Anterior cingulate cortex (tissue), 58 donors: ENCODE measurements at places on chromosomes 6 and 20.

- DNase-seq = no peak
Observed at GRCh38 chr6:56899311-56899710, 55.6 kb upstream of the BEND6 start.

DNA sequence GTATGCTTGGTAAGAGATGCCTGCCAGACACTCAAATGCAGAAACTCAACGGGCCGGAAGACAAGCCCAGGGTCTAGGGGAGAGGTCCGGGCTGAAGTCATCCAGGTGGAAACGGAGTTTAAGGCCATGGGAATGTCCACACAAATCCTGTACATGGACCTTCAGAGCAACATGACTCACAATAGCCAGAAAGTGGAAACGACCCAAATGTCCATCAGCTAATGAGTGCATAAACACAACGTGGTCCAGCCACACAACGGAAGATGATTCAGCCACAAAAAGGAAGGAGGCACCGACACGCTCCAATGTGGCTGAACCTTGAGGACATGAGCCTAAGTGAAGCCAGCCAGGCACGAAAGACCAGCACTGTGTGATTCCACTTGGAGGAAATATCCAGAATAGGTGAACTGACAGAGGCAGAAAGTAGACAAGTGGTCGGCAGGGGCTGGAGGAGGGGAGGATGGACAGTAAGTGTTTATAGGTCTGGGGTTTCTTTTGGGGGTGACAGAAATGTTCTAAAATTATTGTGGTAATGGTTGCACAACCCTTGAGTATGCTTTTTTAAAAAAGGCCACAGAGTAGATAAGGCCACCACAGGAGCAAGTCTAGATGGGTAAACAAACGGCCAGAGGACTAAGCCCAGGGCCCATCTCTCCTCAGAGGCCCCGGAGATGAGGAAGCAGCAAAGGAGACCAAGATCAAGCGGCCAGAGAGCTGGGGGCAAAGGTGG, 105.6 kb downstream of the PREX1 start:
- DNase-seq = no peak

DNA sequence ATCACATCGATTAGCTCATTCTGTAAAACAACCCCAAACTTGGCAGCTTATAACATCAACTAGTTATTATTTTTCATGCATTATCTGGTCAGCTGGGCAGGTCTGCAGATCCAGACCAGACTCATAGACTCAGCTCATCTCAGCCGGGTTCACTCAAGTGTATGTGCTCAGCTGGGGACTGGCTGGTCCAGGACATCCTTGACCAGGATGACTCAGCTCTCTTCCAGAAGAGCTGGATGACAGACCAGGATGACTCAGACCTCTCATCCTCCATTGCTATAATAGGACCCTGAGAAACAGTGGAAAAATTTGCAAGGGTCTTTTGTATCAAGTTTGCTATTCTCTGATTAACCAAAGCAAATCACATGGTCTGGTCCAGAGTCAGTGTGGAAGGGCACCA, 312.5 kb upstream of the PLCB4 start:
- DNase-seq = no peak

- DNase-seq = no peak
Observed at GRCh38 chr20:49969234-49969633, 13.5 kb upstream of the SNAI1 start.

DNA sequence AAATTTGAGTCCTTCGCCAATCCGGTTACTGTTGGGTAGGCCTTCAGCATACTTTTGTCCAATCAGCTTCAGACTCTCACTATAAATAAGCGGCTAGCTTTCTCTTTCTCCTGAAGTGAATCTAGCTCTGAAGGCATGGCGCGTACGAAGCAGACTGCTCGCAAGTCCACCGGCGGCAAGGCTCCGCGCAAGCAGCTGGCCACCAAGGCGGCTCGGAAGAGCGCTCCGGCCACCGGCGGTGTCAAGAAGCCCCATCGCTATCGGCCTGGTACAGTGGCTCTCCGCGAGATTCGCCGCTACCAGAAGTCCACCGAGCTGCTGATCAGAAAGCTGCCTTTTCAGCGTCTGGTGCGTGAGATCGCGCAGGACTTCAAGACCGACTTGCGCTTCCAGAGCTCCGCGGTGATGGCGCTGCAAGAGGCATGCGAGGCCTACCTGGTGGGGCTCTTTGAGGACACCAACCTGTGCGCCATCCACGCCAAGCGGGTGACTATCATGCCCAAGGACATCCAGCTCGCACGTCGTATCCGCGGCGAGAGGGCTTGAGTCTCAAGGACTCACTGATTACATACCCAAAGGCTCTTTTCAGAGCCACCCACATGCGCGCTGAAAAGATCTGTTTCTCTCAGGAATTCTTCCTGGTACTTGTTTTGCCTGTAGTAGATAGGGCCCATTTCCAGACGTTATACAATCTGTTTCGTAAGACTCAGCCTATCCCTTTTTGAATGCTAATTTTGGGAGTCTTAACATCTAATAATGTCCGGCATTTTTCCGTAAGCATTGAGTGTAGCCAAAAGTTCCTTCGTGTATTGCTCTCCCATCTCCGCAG, 102.0 kb downstream of the OR2B2 start:
- peak; percentile 31 for DNase-seq

GRCh38 chr6:8939615-8940014, 504.3 kb upstream of the SLC35B3 start:
- no peak for DNase-seq

DNA sequence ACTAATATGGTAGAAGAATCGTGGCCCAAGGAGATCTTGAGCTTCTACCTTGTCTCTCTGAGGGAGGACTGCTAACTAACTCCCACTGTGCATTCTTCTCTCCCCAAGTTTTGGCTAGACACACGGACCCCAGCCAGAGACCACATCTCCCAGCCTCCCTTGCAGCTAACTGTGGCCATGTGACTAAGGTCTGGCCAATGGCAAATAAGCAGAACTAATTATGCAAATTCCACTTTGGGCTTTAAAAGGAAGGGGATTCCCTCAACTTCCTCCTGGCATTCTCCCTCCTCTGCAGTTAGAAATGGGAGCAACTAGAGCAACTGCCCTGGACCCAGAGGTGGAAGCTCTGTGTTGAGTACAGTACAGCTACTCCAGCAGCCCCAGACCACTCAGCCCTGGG, 15.4 kb downstream of the BPIFA2 start:
- no peak for DNase-seq

GRCh38 chr6:52399511-52400312, 20.4 kb upstream of the EFHC1 start:
- DNase-seq = no peak

DNA sequence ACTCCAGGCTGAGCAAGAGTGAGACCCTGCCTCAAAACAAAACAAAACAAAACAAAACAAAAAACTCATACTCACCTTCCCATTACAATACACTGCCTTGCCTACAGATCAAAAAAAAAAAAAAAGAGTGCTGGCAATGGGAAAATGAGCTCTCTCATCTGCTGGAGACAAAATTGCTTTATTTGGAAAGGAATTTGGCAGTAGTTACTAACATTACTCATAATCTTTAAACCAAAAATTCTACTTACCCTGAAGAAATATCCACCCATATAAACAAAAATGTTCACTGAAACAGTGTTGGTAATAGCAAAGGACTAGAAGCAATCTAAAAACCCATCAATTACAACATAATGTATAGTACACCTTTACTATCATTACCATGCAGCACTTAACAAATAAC, 120.4 kb downstream of the RNGTT start:
- no peak for DNase-seq

GRCh38 chr6:1310628-1311399, 1.1 kb upstream of the FOXQ1 start:
- DNase-seq = no peak

GRCh38 chr6:139164001-139164400, 29.1 kb downstream of the HECA start:
- DNase-seq = no peak

DNA sequence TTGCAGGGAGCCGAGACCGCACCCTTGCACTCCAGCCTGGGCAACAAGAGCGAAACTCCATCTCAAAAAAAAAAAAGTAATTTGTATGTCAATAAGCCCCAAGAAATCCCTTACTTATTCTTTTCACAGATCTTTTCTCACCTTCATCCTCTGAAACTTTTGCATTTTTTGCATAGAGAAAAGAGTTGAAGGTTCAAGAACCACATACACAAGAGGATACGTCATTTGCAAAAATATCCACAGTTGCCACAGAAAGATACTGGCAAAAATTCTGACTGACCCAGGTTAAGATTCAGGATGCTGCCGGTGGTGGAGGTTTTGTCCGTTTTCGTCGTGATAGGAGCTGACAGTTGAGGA, 94.5 kb downstream of the ZMYND8 start:
- no peak for DNase-seq

- DNase-seq = no peak
Observed at GRCh38 chr6:44942201-44942600, 385.9 kb upstream of the RUNX2 start.

GRCh38 chr20:37853823-37854375, 49.0 kb upstream of the VSTM2L start:
- DNase-seq = no peak

- DNase-seq = no peak
Observed at GRCh38 chr6:158104696-158105095, 63.4 kb downstream of the SERAC1 start.

- no peak for DNase-seq
Observed at GRCh38 chr6:34233867-34234266, 2.8 kb upstream of the HMGA1 start.

GRCh38 chr20:51237278-51237677, 214.4 kb upstream of the KCNG1 start:
- no peak for DNase-seq

DNA sequence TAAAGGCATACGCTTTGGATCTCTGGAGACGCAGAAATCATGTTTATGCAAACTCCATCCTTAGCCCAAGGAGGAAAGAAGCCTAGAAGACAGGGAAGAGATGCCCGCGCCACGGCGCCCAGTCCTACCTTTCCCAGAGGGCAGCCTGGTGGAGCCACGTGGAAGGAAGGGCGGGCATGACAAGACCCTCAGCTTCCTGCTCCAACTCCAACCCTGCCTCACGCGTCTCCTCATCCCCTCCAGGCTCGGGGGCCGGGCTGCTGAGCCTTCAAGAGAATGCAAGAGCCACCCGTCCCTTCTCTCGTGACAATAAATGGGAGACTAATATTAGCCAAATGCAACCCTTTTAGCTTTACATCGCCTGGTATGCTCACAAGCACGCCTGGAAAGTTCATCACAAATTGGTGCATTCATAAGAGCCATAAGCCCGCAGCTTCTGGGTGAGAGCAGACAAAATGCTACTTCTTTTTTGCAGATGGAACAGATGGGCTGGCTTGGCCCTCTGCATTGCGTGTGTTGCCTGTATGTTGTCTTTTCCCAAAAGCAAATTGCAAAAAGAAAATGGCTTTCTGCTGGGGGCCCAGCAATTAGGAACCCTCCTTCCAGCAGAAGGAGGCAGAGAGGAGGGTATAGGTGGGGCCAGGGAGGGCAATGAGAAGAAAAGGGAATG, 8.2 kb upstream of the NTSR1 start:
- DNase-seq = no peak

DNA sequence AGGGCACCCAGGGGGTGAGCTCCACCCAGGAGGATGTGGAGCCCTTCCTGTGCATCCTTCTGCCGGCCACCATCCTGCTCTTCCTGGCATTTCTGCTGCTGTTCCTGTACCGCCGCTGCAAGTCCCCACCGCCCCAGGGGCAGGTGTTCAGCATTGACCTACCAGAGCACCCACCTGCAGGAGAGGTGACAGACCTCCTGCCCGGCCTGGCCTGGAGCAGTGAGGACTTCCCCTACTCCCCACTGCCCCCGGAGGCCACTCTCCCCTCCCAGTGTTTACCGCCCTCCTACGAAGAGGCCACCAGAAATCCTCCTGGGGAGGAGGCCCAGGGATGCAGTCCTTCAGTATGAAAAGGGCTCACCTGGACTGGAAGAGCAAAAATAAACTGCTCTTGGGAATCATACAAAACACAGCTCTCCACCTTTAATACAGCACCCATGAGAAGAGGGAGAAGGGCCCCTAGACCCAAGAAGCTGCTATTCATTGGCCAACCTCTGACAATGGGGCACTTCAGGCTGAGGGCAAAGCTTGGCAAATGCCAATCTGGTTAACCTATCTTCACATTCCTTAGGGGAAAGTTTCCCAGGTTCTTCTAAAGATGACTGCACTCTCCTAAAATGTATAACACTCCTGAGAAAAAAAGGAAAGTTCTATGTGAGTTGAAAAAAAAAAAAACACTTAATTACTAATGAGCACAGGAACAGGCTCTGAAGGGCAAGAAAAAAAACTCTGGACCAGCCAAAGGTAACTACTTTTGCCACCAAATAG, 5.0 kb downstream of the SMIM28 start:
- no peak for DNase-seq

DNA sequence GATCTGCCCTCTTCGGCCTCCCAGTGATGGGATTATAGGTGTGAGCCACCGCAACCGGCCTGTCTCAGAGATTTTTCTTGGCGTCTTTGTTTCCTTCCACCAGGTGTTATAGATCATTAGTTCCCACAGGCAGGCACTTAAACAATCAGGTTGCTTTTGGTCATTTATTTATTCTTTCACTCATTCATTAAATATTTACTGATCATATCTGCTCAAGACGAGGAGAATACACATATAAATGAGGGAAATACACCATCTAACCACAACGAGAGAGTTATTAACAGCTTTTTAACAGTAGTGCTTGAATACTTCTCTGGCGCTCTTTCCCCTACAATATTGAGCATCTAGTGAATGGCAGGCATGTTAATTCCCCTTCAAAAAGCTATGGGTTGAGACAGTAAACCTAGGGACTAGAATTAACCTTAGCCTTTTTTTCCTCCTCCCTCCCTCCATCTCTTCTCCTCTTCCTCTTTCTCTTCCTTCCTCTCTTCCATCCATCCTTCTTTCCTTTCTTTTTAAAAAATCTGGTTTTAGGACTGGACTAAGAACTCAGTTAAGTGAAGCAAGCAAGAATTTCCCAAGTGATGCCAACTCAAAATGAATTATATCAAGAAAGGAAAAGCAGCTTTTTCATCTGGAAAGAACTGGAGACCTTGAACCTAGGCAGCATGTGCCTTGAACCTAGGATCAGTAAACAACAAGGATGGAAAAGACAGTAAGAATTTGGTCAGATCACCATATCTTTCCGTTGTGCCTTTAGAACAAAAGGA, 41.1 kb upstream of the RFPL4B start:
- DNase-seq = no peak

- DNase-seq = no peak
Observed at GRCh38 chr6:48881551-48881950, 581.5 kb downstream of the MMUT start.

DNA sequence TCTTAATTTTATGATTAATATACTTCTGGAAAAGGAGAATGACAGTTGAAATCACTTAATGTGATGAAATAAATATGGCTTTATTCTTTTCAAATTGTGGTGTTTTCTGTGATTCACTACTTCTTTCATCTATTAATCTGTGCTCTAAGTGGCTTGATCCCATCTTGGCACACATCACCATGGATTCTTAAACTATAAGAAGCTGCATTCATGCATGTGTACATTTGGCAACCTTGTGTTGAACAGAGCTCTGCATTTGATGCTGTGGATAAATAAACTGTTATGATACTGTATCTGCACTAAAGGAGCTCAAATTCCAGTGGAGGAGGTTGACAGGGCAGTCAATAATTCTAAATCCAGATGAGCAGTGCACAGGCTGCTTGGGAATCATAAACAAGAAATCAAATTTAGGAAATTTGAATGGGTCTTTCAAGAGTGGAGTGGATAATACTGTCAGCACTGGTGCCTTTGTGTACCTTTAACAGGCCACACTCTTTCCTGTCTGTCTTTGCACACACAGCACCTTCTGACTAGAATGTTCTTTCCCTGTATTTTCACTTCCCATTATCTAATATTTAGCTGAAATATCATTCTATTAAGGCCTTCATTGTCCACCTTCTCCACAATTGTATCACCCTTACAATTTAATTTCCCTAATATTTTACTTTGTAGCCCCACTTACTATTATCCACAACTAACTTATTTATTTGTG, 252.9 kb downstream of the GRM1 start:
- no peak for DNase-seq
